ENCODE measurements at places on chromosomes 11 and 22.

GRCh38 chr22:23245799-23246136, 65.5 kb downstream of the BCR start:
- no peak for DNase-seq

DNA sequence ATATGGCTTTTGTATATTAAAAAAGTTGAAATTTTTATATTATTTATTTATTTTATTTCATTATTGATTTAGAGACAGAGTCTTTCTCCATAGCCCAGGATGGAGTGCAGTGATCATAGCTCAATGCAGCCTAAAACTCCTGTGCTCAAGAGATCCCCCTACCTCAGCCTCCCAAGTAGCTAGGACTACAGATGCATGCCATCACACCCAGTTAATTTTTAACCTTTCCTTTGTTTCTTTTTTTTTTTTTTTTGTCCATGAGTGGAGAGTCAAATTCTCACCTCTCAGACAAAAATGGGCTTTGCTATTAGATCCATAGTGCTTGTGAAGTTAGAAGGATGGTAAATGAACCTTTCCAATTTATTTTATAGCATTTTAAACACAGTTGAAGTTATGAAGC, 182.5 kb downstream of the SOX6 start:
- DNase-seq = no peak

DNA sequence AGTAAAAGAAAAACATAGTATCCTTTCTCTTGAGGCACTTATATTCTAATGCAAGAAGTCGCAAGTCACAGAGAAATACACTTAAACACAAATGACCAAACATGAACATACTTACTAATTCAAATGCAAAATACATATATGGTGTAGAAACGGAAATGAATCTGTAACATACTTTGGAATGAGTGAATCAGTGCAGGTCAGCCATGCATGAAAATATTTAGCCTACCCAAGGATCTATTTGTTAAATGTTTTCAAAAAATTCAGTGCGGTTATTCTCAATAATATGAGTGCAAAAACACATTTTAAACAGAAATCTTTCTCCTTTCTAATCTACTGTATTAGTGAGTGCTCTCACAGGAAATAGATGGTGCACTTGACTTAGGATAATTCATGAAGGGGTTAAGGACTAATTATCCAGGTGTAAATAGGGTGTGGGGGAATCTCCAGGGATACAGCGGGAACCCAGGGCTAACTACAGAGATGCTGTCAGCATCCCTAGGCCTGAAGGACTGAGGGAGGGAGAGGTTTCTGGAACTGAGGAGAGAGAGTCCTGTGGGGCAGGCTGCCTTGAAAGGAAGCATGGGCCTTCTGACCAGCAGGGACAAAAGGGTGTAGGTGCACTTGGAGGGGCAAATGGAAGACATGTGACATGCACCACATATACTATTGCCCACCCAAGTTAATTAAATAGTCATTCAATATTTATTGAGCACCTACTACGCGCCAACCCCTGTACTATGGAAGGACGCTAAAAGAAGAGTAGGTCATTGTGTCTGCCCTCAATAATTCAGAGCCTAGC, 139.2 kb downstream of the MAML2 start:
- no peak for DNase-seq

- DNase-seq = peak; percentile 32
Observed at GRCh38 chr11:114354076-114354475, 46.2 kb downstream of the C11orf71 start.

DNA sequence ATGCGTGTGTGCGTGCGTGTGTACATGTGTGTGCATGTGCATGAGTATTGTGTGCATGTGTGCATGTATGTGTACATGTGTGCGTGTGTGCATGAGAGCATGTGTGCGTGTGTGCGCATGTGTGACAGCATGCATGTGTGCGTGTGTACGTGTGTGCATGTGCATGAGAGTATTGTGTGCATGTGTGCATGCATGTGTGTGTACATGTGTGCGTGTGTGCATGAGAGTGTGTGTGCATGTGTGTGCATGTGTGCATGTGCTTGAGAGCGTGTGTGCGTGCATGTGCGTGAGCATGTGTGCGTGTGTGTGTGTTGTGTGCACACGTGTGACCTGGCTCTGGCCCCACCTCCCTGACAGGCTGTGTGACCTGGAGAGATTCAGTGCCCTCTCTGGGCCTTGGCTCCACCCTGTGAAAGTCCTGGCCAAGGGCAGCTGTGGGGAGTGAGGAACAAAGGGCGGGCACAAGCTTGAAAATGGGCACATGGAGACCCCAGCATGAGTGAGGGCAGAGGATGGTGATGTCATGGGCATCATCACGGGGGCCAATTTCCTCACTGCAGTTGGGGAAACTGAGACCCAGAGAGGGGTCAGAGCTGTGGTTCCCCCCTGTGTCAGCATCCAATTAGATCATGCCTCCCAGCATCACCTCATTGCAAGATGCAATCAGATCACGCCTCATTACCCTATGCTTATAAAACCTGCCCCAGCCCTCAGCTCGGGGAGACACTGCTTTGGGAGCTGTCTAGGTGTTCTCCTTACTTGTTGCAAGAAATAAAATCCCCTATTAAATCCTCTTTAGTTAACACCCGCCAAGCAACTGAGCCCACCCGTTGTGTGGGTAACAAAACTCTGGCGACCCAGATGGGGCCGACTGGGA, 658 bp downstream of the ACY3 start:
- DNase-seq = no peak

DNA sequence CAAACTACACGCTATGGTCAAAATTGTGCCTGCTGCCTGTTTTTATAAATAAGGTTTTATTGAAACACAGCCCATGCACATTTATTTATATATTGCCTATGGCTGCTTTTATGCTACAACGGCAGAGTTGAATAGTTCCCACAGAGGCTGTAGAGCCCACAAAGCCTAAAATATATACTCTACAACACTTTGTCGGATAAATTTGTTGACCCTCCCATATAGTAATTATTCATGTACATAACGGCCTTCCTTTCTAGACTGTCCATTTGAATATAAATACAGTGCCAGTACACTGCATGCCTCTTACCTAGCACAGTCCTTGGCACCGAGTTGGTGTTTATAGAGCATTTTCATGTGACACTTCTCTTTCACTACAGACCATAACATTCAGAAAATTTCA, 314.0 kb downstream of the LRRC4C start:
- no peak for DNase-seq

DNA sequence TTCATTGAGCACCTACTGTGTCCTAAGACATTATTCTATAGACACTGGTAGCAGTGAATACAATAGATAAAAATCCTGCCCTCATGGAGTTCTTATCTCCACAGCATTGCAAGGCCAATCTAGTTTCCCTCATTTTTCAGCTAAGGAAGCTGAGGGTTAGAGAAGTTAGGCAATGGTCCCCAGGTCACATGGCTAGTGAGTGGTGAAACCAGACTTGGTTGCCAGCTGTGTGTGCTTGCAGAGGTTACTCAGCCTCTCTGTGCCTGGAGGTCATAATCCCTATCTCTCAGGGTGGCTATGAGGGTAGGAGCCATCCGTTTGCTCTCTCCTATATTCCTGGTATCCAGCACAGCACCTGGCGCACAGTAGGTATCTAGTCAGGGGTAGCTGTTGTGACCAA, 147.7 kb upstream of the SEZ6L start:
- no peak for DNase-seq

- DNase-seq = no peak
Observed at GRCh38 chr22:20656902-20657836, 116.7 kb upstream of the SERPIND1 start.

GRCh38 chr22:20648306-20648903, 125.5 kb upstream of the SERPIND1 start:
- DNase-seq = no peak

DNA sequence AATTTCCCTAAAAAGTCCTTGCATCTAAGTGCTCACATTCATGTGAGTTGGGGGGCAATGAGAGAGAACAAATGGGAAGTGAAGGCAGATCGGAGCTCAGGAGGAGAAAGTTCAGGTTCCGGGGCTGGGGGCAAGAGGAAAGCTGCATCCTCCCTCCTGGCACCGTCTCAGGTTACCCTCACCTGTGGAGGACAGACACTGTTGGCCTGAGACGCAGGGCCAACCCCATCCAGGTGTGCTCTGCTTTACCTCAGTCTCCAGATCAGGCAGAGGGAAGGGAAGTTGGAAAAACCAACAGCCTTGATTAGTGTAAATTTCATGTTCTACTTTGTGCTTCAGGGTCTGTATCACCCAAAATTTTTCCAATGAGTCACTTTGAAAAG, 146.9 kb downstream of the TRIM29 start:
- no peak for DNase-seq

GRCh38 chr11:1310772-1311468, 1.5 kb upstream of the TOLLIP start:
- DNase-seq = no peak

DNA sequence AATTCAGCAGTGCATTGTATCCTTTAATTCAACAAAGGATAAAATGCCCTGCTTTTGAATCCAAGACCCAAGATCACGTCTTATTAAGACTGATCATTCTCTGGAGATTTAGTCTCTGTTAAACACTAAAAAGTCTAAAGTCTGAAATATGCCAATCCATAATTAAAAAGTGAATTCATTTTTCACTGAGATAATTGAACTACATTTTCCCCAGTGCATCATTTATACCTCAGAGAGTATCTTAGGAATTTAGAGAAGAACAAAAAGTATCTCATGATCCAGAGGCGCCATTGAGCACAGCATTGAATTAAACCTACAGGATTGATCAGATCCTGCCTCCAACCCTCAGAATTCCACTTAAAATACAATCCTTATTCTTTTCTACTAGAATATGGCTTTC, 5.4 kb downstream of the OR5AP2 start:
- DNase-seq = no peak

DNA sequence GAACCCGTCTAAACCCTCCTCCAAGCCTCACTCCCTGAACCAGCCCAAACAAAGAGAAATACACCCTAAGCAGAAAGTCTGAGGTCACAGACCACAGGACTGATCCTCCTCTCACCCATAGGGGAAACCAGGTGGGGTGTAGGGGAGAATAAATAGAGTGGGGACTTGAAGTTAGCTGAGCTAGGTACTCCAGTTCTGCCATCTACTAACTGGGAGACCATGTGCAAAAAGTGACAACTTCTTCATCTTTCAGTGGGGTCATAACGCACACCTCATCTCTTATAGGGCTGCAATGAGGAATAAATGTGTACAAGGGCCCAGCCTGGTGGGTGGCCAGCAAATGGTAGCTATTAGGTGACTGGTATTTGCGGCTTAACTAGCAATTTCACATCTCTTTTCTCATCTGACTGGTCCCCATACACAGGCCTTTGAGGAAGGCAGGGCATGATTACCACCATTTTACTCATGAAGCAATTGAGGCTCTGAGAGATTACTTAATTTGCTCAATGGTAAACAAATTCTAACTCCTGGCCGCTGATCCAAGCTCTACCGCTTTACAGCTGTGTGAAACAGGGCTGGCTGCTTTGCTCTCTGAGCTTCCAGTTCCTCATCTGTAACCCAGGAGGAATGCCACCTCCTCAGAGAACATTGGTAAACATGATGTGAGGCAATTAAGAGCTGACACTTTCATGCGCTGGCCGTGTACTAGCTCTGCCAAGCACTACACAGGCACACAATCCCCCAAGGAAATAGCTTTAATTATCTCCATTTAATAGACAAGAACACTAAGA, 16.6 kb downstream of the TBC1D10A start:
- DNase-seq = no peak

DNA sequence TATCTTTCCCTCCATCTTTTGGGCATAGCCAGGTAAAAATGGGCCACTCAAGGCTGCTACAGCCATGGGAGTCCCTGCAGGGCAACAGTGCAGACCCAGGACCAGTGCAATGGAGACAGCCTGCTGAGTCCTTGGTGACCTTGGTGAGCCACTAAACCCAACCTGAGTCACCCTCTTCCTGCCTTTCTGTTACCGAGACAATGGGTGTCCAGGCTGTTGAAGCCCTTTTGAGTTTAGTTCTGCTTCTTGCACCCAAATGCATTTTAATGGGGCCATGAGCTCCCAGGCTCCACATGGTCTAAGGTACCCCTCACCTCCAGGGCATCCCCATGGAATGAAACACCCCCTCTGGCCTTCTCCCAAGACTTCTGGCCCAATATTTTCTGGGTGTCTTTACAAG, 874 bp upstream of the PLAAT4 start:
- DNase-seq = no peak

- DNase-seq = no peak
Observed at GRCh38 chr11:77092382-77092781, 10.3 kb upstream of the OMP start.

DNA sequence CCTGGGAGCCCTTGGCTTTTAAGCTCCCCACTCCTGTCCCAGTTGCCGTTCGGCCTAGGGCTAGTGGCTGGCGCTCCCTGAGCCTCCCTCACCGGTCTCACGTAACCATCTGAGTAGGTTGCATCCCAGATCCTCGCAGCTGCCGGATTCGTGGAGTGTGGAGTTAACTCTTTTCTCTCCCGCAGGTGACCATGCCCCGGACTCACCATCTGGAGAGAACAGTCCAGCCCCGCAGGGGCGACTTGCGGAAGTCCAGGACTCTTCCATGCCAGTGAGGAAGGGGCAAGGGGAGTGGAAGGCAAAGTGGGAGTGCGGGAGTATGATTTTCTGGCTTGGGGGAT, 902 bp downstream of the MUS81 start:
- DNase-seq = no peak

- peak; percentile 51 for DNase-seq
Observed at GRCh38 chr11:5550440-5551095, 2.2 kb upstream of the OR52H1 start.

GRCh38 chr11:39732001-39732400, 1727.5 kb downstream of the LRRC4C start:
- no peak for DNase-seq

DNA sequence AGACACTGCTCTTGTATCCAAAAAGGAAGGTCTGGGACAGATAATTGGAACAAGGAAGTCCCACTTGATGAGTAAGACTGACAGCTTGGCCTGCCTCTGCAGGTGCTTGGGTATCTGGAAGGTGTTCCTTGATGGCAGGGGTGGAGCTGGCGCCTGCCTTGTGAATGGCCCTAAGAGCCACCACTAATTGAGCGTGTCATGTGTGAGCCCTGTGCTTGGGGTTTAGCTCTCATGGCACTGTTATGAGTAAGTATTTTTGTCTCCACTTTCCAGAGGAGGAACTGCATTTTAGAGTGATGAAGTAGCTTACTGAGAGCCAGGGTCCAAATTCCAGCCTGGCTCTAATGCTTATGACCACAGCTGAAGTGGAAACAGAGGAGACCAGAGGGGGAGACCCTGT, 71.2 kb upstream of the NECTIN1 start:
- no peak for DNase-seq

- DNase-seq = no peak
Observed at GRCh38 chr22:20264614-20265452, 3.3 kb downstream of the RTN4R start.
